ENCODE measurements at places on chromosomes 12 and 14. TPM values are rescaled to one million over a fixed set of nuclear protein-coding genes. Genes with fewer than 3 reads are reported as not detected.

Gene DDN
- not detected for total RNA-seq

Gene FBXO33
- total RNA-seq: 11.8 TPM

- no peak for DNase-seq
Observed at GRCh38 chr14:35938770-35939169, 112.6 kb downstream of the BRMS1L start.

Gene LHX5
- not detected for total RNA-seq

GRCh38 chr14:35576856-35577255 is 42.9 kb downstream of the INSM2 start:
- no peak for DNase-seq

DNA sequence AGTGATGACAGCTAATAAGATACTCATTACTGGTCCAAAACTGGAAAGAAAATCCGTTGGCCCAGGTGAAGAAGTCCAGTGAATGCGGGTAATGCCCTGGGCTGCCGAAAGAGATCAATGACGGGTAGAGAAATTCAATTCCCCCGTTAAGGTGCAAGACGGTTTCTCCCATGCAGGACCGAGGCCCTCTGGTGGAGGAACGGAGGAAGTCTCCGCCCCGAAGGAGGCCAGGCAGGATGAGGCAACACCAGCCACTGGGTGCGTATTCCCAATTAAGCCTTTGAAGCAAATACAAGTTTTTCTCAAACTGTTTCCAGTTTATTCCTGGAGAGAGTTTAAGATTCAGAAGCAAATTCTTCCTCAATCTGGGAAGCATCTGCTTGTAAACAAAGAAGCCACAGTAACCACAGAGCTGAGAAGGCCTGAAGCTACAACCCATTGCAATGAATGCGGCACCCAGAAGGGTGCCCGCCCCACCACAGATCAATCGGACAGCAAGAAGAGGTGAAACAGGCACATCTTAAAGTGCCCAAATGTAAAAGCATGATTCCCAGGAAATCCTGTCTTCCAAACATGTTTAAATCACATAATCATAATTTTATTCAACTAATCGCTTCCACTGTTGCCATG is 118.5 kb downstream of the TTC7B start:
- DNase-seq: peak; percentile 83

- no peak for DNase-seq
Observed at GRCh38 chr12:101243616-101244015, 33.6 kb upstream of the SLC5A8 start.

GRCh38 chr12:66708704-66709456 is 30.0 kb upstream of the GRIP1 start:
- peak; percentile 18 for DNase-seq

Measured in lung microvascular endothelial cell (primary cell).